Effector memory CD8-positive, alpha-beta T cell (primary cell): ENCODE measurements at places on chromosomes 5 and 9.

DNA sequence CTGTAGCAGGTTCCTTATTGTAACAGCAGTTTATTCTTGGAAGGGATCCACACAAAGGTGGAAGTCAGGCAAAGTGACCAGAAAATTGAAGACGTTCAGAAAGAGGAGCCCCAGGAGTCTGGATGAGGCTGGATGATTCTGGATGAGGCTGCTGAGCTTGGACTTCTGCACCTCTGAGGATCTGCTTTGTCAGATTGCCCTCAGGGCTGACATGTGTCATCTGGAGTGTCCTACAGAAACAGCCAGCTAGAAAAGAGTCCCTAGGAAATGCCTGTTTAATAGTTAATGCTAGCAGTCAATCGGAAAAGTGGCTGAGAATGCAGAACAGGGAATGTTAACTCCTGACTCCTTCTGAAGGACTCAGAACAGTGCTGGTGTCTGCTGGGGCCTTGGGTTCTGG lies 236.4 kb downstream of the LRRC70 start:
- DNase-seq = no peak

GRCh38 chr5:77356740-77357139 lies 135.4 kb downstream of the WDR41 start:
- DNase-seq = no peak

DNA sequence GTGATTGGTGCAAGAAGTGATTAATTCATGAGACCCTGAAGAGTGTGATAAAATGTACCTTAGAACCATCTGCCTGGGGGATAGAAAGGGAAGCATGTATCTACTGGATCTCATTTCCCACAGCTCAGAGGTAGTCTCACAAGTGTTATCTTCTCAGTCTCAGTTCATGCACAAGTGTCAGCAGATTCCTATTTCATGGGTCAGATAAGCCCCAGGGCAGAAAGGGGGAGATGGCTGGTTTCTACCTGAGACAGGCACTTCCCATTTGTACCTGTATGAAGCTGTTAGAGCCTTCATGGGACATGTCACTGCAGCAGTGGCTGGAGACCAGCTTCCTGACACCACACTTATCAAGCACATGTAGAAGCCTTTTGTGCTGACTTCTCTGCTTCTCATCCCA lies 45.6 kb upstream of the SMIM15 start:
- DNase-seq = no peak

DNA sequence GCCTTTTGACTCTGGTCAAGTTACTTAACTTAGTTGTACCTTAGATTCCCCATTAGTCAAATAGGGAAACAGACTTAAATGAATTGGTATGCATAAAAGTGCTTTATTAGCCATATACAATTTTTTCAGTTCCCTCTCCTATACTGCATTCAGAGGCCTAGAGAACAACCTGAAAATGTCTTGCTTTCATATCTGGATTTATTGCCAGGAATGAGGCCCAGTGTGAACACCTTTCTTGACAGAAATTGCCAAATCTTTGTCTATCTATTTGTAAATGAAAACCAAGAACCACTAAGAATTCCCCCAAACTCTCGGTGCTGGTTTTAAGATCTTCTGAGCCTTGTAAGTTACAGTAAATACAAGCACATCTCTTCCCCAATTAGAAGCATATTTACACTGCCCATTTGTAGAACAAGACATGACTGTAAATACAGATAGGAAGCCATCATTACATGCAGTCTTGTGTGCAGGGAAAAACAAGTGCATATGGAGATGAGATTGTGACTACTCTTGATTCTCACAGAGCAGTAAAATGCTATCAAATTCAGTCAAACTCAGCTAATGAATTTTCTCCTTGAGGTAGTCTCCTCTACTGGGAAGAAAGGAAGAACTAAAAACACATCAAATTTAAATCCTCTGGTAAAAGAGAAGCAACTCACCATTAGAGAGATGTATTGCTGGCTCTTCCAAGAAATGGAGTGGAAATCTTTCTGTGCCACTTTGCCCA lies 5.2 kb upstream of the FAM13B start:
- DNase-seq = no peak

GRCh38 chr5:14597080-14597479 lies 15.5 kb downstream of the OTULINL start:
- DNase-seq = no peak

DNA sequence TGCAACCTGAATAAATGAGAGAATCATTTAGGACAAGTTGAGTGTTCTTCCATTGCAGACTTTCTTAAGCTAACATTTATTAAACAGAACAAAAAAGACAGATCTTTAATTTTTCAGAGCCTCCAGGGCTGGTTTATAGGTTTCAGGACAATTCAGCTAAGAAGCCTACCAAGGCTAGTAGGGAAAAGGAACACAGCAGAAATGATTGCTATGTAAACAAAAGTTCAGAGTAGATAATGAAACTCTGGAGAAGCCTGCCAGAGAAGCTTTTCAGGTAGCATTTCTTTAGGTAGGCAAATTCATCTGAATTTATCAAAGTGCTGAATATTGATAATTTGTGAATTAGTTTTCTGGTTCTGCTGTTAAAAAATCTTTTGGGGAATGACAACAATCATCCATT lies 264.2 kb downstream of the DEPDC1B start:
- DNase-seq = no peak

- DNase-seq = no peak
Measured at GRCh38 chr9:131511416-131511815, 8.7 kb downstream of the POMT1 start.

GRCh38 chr9:124506433-124506832 lies 766 bp downstream of the NR5A1 start:
- DNase-seq = no peak

DNA sequence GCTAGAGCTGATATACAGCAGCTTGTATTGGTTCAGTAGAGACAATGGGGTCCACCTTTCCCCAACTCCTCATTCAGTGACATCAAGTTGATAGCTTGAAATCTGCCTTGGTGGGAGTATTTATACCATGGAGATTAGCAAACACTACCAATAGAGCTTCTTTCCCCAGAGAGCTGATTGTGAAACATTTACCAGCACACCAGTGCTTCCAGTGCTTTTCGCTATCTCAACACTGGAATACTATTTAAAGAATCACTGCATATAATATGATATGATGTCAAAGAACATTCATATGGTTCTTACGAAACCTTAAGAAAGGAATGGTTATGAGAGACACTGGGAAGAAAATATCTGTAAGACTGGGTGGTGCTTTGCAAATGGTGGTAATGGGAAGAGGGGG lies 21.8 kb upstream of the RNF145 start:
- DNase-seq = no peak

- DNase-seq = no peak
Measured at GRCh38 chr5:170361616-170362015, 27.6 kb downstream of the KCNMB1 start.

GRCh38 chr5:1402611-1403255 lies 42.5 kb downstream of the SLC6A3 start:
- DNase-seq = no peak

DNA sequence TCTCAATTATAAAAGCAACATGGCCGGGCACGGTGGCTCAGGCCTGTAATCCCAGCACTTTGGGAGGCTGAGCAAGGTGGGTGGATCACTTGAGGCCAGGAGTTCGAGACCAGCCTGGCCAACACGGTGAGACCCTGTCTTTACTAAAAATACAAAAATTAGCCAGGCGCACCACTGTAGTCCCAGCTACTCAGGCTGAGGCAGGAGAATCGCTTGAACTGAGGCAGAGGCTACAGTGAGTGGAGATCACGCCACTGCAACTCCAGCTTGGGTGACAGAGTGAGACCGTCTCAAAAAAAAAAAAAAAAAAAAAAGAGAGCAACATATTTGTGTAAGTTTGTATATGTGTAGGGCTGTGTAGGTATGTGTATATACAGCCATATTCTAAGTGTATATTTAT lies 7.5 kb downstream of the RPS6 start:
- no peak for DNase-seq

DNA sequence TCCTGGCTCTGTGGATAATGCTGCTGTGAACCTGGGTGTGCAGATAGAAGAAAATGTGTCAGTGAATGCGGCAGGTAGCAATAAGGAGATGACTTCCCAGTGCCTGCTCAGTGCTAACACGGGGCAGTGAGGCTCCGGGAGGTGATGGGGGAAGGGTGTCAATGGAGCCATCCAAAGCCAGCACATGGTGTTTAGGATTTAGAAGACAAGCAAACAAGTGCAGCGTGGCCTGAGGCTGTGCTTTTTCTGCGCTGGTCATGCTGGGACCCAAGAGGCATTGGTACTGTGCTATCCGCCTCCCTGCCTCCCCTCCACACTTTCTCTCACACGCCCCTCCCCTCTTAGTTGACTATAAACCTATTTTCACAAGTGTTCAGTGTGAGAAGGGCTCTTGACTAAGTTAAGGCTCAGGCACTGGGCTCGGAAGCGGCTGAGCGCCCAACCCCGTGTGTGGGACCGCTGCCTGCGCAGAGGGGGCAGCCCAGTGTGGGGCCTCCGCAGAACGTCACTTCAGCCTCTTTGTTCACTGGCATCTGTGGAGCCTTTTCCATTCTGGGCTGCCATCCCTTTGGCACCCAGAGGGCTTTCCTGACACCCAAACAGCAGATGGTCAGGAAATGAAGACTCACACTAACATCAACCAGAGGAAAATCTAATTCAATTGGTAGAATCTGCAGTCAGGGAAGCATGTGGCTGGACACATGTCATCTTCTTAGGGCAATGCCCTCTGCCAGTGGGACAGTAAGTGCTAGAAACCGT lies 21.8 kb upstream of the NINJ1 start:
- no peak for DNase-seq

DNA sequence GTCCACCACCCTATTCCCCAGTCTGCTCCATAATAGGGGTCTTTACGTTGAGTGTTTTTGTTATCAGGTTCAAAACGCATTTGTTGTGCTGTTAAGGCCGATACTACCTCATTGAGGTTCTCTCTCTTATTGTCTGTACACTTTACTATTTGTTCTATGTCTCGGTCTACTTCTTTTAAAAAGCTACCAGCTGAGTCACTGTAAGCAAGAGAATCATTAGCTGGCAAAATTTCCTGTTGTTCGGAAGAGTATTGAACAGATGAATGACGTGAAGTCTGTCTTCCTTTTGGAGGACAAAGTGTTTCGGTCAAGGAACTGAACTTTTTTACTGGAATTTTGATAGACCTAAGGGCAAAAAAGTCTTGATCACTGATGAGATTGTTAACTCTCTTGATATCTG lies 10.3 kb downstream of the LYSMD3 start:
- no peak for DNase-seq

- DNase-seq = no peak
Measured at GRCh38 chr9:109894921-109895758, 115.1 kb downstream of the PALM2AKAP2 start.

DNA sequence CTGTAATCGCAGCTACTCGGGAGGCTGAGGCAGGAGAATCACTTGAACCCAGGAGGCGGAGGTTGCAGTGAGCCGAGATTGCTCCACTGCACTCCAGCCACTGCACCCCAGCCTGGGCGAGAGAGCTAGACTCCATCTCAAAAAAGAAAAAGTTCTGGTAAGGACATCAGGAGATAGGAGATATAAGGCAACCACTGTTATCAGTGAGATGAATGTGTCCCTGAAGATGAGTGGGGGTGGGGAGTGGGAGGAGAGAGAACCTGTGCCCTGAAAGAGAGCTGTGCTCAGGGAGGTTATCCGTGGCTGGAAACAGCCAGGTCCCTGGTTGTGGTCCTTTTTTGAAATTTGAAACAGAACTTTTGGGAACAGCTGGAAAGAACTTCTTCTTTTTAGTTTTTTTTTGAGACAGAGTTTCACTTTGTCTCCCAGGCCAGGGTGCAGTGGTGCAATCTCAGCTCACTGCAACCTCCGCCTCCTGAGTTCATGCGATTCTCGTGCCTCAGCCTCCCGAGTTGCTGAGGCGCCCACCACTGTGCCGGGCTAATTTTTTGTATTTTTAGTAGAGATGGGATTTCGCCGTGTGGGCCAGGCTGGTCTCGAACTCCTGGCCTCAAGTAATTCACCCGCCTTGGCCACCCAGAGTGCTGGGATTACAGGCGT lies 2.6 kb downstream of the PTPA start:
- DNase-seq = no peak

GRCh38 chr5:119070578-119070827 lies 384 bp upstream of the DMXL1 start:
- DNase-seq = no peak

GRCh38 chr9:137433349-137433915 lies 7.7 kb downstream of the ENTPD8 start:
- DNase-seq = no peak

DNA sequence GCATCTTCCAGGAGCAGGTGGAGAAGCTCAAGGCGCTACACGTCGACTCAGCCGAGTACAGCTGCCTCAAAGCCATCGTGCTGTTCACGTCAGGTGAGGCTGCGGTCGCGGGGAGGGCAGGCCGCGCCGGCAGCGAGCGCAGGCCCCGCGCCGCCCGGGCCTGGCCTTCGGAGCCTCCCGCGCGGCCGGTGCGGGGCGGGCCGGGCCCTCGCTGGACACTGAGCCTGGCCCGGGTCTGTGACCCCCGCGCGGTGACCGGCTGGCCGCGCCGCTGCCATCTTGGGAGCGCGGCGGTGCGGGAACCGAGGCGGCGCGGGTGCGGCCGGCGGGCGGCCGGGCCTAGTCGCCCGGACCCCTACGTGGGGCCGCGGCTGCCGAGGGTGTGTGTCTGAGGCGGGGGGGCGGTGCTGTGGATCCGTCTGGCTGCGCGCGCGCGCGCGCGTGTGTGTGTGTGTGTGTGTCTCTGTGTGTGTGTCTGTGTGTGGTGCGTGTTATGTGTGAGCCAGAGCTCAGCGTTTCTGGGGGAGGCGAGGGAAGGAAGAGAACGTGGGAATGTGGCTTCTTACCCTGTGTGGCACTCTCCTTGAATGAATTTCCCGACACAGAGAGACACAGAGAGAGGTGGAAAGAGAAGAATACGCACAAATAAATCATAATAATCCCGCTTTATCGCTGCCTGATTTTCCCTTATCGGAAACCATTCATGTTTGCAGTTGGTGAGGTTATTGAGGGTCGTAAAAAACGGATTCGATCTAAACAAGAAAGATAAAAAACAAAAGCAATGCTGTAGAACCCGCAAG lies 5.5 kb downstream of the NR2F1 start:
- no peak for DNase-seq

- DNase-seq = no peak
Measured at GRCh38 chr5:150026682-150027172, 26.2 kb downstream of the HMGXB3 start.

DNA sequence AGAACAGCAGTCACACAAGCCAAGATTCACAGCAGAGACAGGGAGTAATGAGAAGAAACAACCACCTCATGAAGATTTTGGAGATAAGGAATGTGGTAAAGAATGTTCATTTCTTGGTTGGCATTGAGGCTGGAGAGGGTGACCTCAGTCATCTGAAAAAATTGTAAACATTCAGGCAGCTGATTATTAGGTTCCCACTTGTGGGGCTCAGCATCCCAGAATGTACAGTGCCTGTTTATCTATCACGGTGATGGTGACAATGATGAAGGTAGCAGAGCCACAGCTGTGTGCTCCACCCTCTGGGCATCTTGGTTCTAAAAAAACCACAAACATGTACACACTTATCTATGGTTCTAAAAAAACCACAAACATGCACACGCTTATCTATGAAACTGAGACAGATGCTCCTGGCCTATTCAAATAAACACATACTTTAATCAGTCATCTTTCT lies 143.9 kb upstream of the MOCS2 start:
- no peak for DNase-seq

DNA sequence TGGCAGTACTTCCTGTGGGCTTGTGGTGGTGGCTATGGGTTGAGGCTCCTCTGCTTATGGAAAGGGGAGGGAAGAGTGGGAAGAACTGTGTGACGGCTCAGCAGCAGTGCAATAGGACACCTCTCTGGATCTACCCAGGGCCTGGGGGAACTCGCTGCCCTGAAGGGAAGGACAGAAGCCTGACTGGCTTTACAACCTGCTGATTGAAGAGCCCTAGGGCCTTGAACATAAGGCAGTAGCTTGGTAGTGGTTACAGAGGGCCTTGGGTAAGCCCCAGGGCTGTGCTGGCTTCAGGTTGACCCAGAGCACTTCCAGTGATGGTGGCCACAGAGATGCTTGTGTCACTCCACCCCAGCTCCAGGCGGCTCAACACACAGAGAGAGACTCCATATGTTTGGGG lies 5.5 kb downstream of the CCIN start:
- no peak for DNase-seq
